ENCODE measurements at places on chromosomes 2 and 18.

GRCh38 chr2:29751390-29751789 lies 170.0 kb downstream of the ALK start:
- DNase-seq = no peak

GRCh38 chr2:121242175-121242875 lies 42.7 kb downstream of the TFCP2L1 start:
- no peak for DNase-seq

- DNase-seq = no peak
These were observed 25.7 kb upstream of the ZNF532 start for GRCh38 chr18:58838946-58839345.

- DNase-seq = no peak
These were observed 318 bp upstream of the CDC42EP3 start for GRCh38 chr2:37671816-37672103.

GRCh38 chr2:42309366-42309765 lies 51.7 kb downstream of the COX7A2L start:
- DNase-seq = no peak

DNA sequence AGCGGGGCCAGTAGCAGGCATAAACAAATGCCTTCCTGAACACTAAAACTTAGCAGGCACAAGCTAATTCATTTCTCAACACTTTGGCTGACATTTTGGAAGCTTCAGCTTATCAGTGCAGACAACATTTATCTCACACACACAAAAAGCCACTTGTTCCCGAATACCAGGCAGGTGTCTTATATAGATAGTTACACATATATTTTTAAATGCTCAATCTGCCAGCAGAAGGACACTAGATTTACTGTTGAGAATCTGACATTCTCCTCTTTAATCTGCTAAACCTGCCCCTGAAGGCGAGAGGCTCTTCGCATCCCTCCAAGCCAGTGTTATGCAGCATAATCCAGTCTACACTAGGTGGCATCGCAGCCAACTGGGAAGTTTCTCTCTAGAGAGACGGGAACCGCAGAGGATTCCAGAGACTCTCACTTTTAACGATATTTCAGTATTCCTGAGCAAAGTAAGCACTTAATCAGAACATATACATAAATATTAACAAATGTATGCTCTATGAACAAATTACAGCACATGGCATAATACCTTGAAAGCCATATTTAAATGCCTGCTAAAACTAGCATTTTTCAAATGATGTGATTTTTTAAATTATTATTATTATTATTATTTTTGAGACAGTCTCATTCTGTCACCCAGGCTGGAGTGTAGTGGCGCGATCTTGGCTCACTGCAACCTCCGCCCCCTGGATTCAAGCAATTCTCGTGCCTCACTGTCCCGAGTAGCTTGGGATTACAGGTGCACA lies 90.2 kb upstream of the SCG2 start:
- DNase-seq = no peak
